ENCODE measurements at places on chromosomes 3 and 15. TPM values are rescaled to one million over a fixed set of nuclear protein-coding genes. Genes with fewer than 3 reads are reported as not detected.

GRCh38 chr3:163048881-163049280, 1552.3 kb downstream of the OTOL1 start:
- no peak overlapping the region for H3K27ac ChIP-seq
- DNase-seq, result no peak
- no peaks in the 10 kb centered on the region for H3K4me1 ChIP-seq
- H3K27me3 ChIP-seq, result no peaks in the 10 kb centered on the region
- H3K4me3 ChIP-seq, result no peak overlapping the region

DNA sequence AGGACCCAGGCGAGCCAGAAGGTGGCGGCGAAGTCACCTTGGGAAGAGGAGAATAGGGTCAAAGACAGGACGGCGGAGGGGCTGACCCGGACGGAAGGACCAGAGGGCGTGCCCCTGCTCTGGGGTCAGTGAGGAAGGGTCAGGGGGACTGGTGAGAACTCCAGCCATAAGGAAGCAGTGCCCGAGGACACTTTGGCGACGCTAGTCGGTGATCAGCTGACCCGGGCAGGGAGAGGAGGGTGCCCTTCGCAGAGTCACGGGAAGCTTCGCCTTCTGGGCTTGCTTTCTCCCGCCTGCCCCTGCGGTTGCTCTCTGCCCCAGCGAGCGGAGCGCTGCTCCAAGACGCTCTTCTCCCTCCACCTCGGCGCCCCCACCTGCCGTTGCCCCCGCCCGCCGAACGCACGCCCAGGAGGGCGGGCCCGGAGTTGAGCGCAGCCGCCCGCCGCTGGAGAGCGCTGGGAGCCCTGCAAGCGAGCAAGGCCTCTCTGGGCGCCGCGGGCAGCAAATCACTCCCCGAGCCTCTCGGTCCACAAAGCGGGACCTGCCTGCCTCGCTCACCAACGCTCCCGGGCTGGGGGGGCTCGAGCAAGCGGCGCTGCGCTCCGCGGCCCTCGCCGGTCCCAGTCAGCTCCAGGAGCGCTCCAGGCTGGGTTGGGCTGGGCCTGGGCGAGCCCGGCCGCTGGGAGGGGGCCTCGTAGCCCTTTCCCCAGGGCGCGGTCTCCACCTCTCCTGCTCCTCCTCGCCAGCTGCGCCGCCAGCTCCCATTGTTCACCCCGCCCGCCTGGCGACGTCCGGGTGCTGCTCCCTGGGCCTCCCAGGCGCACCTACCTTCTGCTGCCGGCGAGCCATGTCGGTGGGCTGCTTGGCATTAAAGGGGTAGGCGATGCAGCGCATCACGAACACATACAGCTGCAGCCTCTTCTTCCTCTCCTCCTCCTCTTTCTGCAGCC, 1.2 kb downstream of the CADPS start:
- peak overlapping the region; percentile 57 for H3K4me3 ChIP-seq
- DNase-seq, result peak; percentile 81
- H3K36me3 ChIP-seq, result no peaks in the 10 kb centered on the region
- peaks cover 23% of the 10 kb centered on the region for H3K27me3 ChIP-seq
- peaks cover 21% of the 10 kb centered on the region for H3K4me1 ChIP-seq

GRCh38 chr3:44359146-44359751, 20.7 kb downstream of the TCAIM start:
- no peaks in the 10 kb centered on the region for H3K4me1 ChIP-seq
- no peak for DNase-seq
- H3K36me3 ChIP-seq, result peaks cover 4% of the 10 kb centered on the region
- H3K27ac ChIP-seq, result no peak overlapping the region

DNA sequence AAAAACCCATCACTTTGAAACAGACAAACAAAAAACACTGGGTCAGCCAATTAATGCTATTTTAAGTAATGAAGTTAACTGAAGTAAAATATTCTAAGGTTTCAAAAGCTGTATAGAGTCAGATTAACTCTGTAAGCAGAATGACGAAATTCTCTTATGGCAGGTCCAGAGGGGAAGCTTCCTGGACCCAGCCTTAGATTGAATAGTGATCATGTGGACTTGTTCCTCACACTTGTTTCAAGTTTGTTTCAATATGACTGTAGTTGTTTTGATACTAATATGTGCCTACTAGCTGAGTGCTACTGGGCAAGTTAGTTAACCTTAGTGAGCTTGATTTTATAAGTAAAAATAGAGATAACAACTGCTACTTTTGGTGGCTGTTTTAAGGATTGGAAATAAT, 32.6 kb downstream of the PLS1 start:
- H3K27me3 ChIP-seq, result no peaks in the 10 kb centered on the region
- no peak for DNase-seq
- H3K27ac ChIP-seq, result no peak overlapping the region
- no peak overlapping the region for H3K4me3 ChIP-seq
- no peaks in the 10 kb centered on the region for H3K4me1 ChIP-seq

The TTC21A gene
- 5.3 TPM for total RNA-seq

The LRRK1 gene
- 5.3 TPM for total RNA-seq

Data from spinal cord (tissue), 10 donors.